ENCODE measurements at places on chromosomes 6 and 20.

GRCh38 chr20:43971267-43971666 lies 56.6 kb downstream of the TOX2 start:
- no peak for DNase-seq

- no peak for DNase-seq
These were observed 77.1 kb upstream of the MAN1A1 start for GRCh38 chr6:119426619-119427018.

- peak; percentile 67 for DNase-seq
These were observed 80.6 kb downstream of the NCOA7 start for GRCh38 chr6:125871365-125871764.

DNA sequence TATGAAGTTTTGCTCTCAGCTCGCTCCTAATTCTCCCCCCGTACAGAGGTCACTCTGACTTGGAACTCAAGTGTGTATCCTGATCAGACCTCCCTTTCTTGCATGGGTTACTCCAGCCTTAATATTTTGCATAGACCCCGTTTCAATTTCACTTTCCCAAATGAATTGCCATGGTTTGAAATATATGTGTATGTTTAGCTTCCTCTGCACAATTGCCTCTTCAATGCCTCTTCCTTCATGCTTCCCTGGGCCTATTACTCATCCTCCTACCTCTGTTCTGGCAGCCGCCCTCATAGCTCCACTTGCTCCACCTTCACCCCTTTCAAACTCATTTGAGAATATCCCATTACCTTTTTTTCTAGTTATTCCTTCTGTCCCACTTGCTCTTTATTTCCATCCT lies 90.0 kb upstream of the SAMD5 start:
- DNase-seq: no peak

GRCh38 chr6:31880616-31881015 lies 1.8 kb upstream of the SLC44A4 start:
- DNase-seq: no peak

GRCh38 chr20:36808317-36809257 lies 35.0 kb upstream of the DSN1 start:
- no peak for DNase-seq

GRCh38 chr20:54255157-54255556 lies 47.3 kb downstream of the PFDN4 start:
- DNase-seq: no peak

DNA sequence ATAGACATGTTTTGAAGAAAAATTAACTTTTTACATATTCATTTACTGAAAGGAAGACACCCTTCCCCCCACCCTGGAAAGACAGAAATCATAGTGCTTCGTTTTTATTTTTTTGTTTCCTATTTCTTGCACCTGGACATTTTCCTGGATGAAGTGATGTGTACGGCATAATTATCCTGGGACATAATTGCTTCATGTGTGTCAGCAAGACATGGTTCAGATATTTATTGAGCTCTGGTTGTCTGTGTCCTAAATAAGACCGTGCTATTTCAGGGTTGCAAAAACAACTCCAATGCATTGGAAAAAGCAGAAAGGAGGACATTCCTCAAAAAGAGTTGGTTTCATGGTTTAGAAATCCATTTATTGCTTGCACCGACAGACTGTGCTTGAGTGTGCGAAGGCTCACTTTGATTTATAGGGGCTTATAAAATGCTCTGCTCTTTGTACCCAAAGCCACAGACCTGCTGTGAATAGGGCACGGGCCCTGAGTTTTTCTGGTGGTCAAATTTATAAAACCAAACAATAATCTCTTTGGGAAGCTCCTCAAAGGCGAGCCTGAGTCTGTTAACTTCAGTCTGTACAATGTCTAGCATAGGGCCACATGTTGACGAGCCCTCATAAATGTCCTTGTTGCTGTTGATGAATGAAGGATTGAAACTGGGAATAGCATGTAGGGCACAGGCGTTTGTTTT lies 179.5 kb downstream of the SOX4 start:
- DNase-seq: no peak

- no peak for DNase-seq
These were observed 48.4 kb downstream of the PHACTR2 start for GRCh38 chr6:143726015-143726647.

DNA sequence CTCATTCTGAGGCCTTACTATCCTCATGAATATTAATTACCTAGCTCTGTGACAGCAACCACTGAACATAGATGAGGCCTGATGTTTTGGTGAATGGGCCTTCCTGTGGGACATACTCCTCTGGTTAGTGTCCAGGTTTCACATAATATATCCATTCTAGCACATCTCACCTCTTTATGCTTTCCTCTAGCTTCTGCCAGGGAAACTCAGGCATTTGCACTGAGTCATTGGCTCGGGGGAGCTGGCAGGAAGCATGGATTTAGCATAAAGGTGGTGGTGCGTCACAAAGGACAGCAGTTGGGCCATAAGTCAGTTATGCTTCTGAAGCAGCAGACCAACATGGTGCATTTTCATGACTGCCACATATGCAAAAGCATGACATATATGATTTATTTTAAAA lies 37.5 kb upstream of the TMEM170B start:
- DNase-seq: no peak

GRCh38 chr20:62628691-62629090 lies 13.6 kb upstream of the SLCO4A1 start:
- no peak for DNase-seq

All from NCI-H510A treated with DMSO at 0.1 percent for 48 hours (cell line).